Stimulated activated CD4-positive, alpha-beta T cell treated with anti-CD3 and anti-CD28 coated beads, Interleukin-12 subunit alpha, Interleukin-12 subunit beta, amount 100 ng/mL, for 48 hours (primary cell): ENCODE measurements at places on chromosomes 12 and 14.

- no peak for DNase-seq
These were observed 94.3 kb downstream of the PPP2R5E start for GRCh38 chr14:63448841-63449240.

- no peak for DNase-seq
These were observed 53.8 kb downstream of the VWF start for GRCh38 chr12:6070472-6071257.

GRCh38 chr12:93146970-93147369 is 217.9 kb upstream of the EEA1 start:
- no peak for DNase-seq

DNA sequence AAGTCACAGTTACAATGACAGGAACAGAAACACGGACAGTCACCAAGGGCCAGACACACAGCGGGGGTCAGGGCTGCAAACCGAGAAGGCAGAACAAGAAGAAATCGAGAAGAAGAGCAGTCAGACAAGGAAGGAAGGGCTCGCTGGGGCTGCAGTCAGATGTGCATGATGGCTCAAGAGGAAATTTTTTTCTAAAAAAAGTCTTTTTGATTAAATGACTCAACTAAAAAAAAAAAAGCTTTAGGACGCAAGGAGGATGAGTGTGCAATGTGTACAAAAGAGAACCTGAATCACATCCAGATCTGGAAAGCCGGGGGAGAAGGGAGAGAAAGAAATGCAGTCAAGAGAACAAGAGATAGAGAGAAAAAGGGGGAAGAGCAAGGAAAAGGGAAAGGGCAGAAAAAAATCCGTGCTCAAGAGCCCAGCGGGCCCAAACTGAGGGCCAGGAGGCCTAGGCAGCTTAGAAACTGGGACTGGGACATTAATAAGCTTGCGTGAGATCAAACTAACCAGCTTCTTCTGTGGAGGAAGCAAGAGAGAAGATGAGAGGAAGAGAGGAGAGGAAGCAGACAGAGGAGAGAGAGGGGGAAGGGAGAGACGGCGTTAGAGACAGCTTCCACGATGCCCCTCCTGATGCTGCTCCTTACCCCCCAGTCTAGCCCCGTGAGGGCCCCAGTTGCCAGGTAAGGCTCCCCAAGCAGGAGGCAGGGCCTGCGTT is 6.7 kb downstream of the IFFO1 start:
- no peak for DNase-seq

- no peak for DNase-seq
These were observed 27.3 kb downstream of the SERPINA1 start for GRCh38 chr14:94360945-94361565.

- DNase-seq: no peak
These were observed 10.1 kb downstream of the FOXN3 start for GRCh38 chr14:89406941-89407340.

DNA sequence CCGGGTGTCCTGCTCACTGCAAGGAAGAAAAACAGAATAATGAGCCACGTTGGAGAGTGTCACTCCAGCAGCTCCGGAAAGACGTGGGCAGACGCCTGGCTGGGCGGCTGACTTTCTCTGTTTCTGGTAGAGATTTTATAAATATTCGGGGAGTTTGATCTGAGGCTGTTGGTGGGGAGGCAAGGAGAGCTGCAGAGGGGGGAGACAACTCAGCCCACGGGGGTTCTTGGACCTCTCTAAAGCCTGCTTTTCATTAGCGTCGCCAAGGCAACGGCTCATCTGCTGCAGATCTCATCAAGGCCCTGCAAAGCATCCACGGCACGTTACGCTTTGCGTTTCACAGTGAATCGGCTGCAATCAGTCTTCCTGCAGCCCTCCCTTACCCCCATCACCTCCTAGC is 207.2 kb downstream of the ZFP36L1 start:
- no peak for DNase-seq

GRCh38 chr12:121801595-121802484 is 2.0 kb upstream of the SETD1B start:
- DNase-seq: no peak

GRCh38 chr12:88623777-88624548 is 43.7 kb upstream of the KITLG start:
- no peak for DNase-seq

DNA sequence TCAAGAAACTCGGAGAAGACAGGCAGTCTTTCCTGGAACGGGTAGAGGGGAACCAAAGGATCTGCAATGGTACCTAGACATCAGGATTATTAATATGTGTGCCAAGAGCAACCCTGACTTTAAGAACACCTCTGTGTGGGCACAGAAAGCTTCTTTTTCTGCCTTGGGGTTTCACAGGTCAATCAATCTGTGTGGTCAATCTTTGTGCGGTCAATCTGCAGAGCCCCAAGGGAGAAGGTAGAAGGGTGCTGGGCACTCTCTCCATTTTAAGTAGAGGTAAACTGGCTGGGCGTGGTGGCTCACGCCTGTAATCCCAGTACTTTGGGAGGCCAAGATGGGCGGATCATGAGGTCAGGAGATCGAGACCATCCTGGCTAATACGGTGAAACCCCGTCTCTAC is 100.7 kb downstream of the ARF6 start:
- no peak for DNase-seq

- DNase-seq: no peak
These were observed 103.5 kb downstream of the MED13L start for GRCh38 chr12:116174006-116174405.

DNA sequence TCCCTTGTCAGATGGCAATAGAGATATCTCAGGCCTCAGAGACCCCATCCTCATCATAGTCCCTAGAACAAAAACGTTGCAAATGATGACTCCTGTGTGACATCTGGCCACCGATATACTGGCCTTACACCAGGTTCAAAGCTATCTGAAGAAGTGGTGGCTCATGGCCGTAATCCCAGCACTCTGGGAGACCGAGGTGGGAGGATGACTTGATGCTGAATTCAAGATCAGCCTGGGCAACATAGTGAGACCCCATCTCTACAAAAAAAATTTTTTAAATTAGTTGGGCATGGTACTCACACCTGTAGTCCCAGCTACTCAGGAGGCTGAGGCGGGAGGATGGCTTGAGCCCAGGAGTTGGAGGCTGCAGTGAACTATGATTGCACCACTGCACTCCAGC is 13.1 kb downstream of the CAMKK2 start:
- no peak for DNase-seq

- no peak for DNase-seq
These were observed 18.6 kb upstream of the PLEKHG3 start for GRCh38 chr14:64685371-64686281.
